Stimulated activated CD4-positive, alpha-beta T cell treated with anti-CD3 and anti-CD28 coated beads, Interleukin-15, amount 100 ng/mL, for 48 hours (primary cell): ENCODE measurements at places on chromosomes 16 and 17.

DNA sequence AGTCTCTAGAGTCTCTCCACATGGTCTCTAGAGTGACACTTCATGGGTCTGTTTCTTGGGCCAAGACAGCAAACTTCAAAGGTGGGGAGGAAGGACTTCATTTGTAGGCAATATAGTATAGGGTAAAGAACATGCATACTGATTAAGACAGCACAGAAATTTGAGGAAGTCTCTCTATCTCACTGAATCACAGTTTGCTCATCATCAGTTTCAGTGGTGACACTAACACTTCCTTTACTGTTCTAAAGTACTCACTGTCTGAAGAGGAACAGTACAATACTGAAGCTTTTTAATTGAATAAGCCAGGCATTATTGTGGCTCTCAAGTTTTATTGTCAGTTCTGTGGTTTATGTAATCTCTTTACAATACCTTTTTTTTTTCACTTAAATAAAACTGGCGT is 656.4 kb upstream of the CDH8 start:
- no peak for DNase-seq

DNA sequence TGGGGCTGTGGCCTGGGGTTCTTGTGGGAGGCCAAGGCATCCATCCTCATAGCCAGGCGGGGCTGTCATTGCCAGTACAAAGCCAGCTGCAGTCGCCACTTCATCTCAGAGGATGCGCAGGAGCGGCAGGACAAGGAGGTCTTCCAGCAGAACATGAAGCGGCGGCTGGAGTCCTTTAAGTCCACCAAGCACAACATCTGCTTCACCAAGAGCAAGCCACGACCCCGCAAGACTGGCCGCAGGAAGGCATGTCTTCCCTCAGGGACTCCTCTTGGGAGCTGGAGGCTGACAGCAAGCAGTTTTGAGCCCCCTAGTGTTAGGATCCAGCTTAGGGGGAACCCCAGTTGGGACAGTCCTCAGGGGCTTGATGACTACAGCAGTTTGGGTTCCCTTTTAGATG is 15.1 kb upstream of the PLEKHG4 start:
- DNase-seq = no peak

DNA sequence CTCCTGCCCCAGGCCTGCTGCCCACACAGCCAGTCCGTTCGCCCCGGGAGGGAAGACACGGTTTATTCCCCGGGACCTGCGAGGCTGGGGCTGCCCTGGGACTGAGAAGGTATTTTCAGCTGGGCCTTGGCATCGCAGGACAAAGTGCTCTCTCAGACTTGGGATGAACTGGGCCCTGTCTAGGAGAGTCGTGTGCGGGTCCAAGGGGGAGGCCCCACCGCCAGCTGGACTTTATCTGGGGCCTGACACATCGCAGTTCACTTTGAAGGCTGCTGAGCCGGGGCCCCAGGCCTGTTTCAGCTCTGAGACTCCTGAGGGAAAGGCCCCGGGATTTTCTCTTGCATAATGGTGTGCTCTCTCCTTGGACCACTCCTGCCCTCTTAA is 6.8 kb downstream of the CRISPLD2 start:
- no peak for DNase-seq

DNA sequence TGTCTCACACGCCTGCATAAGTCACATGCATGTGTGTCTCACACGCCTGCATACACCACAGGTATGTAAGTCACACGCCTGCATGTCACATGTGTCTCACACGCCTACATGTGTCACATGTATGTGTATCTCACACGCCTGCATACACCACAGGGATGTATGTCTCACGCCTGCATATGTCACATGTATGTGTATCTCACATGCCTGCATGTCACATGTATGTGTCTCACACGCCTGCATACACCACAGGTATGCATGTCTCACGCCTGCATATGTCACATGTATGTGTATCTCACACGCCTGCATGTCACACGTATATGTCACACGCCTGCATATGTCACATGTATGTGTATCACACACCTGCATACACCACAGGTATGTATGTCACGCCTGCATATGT is 13.8 kb upstream of the CDH15 start:
- no peak for DNase-seq

DNA sequence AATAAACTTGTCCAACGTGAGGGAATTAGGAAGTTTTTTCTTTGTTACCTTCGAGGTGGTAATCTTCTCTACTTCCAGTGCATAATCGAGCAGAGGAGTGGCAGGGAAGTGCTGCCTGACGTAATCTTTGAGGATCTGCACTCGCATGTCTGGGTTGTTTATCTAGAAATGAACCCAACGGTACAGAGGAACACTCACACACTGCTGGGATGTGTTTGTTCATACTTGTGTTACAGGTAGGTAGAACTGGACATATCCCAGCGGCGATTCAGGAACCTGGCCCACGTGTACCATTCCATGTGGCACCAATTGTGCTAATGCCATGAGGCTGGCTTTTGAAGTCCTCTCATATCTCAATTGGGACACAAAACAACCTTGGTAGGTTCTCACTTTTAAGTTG is 4.2 kb upstream of the KLHL11 start:
- DNase-seq = no peak

DNA sequence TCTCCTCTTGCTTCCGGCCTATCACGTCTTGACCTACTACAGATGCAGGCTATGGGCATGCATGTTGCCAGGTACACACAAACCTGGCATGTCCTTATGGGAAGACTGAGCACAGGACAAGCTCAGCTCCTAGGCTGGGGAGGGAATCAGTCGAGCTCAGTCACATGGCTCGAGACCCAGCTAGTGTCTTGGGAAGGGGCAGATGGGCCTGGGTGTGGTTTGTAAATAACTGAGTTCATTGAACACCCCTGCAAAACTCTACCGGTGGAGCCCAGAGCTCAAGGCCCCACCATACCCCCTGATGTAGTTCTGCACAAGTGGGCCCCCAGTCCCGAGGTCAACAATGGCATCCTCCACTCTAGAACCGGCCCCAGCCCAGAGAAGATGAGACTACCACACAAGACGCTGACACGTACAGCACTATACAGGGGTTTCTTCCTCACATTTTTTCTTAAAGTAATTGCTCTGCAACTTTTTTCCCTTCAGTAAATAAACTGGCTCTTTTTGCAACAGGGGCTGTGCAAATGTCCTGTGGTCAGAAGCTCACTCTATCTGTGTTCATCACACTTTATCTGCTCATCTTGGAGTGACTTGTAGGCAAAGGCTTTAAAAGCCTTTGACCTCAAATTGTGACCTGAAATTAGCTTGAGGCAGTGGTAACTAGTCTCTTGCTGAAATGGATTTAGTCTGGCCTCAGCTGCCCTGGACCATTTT is 22.9 kb downstream of the ZNHIT3 start:
- DNase-seq = no peak
